ENCODE measurements at places on chromosomes 13 and 19.

DNA sequence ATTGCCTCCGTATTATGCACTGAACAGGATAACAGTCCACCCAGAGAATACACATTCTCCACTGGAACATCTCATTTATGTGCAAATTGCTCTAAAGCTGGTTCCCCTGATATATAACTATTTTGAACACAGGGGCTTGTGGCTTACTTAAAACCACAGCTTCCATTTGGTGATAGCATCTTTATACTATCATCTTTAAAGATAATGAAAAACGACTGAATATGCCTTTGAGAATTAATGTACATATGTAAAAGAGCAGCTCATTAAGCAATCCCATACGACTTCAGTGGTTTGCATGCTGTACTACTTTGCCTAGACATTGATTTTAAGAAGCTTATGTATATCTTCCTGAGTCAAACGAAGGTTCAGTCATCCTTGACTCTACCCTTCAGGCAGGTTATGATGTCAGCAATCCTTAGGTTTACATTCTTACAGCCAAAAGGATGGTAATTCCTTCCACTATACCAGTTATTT, 40.8 kb downstream of the BRD4 start:
- DNase-seq, result no peak

GRCh38 chr13:107585469-107586180, 629.7 kb downstream of the LIG4 start:
- no peak for DNase-seq

DNA sequence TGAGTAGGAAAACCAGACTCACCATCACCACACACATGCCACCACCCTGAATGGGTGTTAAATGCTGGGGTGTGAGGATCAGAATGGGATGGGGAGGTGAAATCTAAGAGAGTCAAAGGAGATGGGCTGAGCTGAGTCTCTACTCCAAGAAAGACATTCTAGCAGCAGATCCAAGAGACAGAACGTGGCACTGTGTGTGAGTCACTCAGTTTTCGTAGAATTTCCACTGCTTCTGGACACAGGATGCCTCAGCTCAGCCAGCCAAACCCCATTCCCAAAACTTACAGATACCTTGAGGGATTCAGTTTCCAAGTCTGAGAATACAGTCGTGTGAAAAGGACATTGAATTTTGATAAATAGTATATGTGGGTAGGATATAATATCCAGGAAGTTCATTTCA, 7.3 kb upstream of the CYP2A7 start:
- no peak for DNase-seq

DNA sequence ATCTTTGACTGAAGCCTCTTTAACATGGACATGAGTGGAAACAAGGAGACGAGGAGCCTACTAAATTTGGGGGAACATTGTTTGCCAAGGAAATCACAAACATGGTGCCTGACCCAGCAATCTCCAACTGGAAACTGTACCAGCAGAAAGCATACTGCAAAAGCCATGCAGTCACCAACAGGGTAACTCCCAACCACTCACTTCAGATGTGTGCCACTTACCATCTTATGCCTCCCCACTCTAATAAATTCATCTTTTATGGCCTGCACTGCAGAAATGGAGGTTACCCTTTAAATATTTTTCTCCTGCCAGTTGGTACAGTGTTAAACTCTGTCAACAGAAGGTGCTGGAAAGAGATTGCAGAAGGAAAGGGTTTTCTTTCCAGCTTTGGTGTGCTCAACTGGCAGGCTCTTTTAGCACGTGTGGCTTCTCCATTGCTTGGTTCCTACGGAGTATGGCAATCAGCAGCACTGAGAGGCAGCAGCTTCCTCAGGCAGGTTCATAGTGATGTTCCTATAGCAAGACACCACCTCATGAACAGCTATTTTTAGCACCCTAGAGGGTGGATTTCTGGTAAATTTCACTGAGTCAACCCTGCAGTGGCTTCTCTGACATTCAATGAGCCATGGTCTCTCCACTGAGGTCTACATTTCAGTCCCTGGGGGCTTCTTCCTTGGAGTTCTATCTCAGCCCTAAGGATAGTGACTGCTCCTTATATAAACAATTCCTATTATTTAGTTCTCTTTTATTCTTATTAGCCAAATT, 21.4 kb downstream of the MIR17HG start:
- no peak for DNase-seq

DNA sequence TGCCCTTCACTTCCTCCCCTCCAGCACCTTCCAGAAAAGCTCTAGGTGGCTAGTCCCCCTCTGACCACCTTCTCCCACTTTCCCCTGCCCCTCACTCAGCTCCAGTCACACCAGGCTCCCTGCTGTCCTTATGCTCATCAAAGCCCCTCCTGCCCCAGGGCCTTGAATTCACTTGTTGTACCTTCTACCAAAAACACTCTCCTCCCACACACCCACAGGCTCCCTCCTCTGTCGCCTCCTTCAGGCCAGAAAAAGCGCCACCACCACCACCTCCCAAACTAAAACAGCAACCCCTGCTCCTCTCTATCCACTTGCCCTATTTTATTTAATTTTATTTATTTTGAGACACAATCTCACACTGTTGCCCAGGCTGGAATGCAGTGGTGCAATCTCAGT, 4.8 kb upstream of the CEACAM16 start:
- no peak for DNase-seq

DNA sequence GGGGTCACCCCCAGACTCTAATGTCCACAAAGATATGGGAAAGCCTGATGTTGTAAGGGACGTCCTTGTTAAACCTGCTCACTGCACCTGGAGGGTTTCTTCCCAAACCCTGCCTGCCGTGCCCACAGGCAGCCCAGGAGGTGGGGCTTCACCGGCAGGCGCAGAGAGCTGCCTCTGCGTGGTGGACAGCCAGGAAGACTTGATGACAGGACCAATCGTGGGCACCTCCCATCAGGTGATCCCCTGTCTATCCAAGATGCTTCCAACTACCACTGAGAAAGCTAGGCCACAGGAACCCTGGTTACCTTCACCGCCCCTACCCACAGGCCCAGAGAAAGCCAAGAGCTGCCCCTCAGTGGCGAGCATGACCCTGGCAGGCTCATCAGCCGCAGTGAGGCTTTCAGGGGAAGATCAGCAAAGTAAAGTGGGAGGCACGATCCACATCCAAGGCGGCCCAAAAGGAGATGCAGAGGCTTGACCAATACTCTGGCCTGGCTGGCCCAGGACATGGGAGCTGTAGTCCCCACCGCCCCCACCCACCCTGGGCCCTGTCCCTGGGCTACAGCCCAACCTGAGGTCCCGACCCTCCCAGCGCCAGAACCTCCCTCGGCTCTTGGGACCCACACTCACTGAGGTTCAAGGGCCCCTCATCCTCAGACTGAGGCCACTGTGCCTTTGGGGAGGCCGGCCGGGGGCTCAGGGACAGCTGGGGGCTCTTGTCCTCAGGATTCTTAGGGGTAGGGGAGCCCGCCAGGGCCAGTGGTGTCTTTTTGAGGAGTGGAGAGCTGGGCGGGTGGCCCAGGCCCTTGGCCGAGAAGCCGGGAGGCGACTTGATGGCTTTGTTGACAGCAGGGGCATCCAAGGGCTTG, 10.4 kb upstream of the AKAP8L start:
- no peak for DNase-seq

DNA sequence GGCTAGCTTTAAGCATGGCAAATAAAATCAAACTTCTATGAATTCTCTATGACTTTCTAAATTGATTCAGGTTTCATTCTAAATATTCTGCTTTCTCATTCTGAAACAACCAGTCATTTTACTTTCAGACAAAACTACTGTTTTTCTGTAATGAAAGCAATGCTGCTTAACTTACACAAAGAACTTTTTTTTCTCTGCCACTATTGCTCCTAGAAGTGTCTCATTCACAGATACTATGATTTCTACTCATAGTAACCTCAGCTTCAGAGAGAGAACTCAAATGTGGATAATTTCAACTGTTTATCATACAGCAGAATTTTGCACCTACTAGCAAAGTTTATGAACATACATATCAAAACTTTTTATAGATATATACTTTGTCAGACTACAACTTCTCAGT, 724.6 kb downstream of the SLITRK5 start:
- no peak for DNase-seq

GRCh38 chr19:13429563-13429962, 76.7 kb downstream of the CACNA1A start:
- no peak for DNase-seq

- DNase-seq, result no peak
Observed at GRCh38 chr13:36907266-36907665, 12.8 kb downstream of the SMAD9 start.
